ENCODE measurements at places on chromosomes 7 and 10.
A peak's percentile ranks its signal among the peaks of the same experiment; 100 is the strongest.

GRCh38 chr7:30589111-30589510 lies 5.6 kb upstream of the GARS1 start:
- DNase-seq = no peak

GRCh38 chr7:80053124-80053523 lies 81.5 kb upstream of the GNAI1 start:
- DNase-seq = no peak

- DNase-seq = no peak
These were observed 52.3 kb upstream of the DPYSL4 start for GRCh38 chr10:132134241-132135052.

- DNase-seq = no peak
These were observed 6.5 kb downstream of the AGFG2 start for GRCh38 chr7:100545360-100546128.

GRCh38 chr10:85967594-85967993 lies 399.0 kb downstream of the GRID1 start:
- DNase-seq = no peak

DNA sequence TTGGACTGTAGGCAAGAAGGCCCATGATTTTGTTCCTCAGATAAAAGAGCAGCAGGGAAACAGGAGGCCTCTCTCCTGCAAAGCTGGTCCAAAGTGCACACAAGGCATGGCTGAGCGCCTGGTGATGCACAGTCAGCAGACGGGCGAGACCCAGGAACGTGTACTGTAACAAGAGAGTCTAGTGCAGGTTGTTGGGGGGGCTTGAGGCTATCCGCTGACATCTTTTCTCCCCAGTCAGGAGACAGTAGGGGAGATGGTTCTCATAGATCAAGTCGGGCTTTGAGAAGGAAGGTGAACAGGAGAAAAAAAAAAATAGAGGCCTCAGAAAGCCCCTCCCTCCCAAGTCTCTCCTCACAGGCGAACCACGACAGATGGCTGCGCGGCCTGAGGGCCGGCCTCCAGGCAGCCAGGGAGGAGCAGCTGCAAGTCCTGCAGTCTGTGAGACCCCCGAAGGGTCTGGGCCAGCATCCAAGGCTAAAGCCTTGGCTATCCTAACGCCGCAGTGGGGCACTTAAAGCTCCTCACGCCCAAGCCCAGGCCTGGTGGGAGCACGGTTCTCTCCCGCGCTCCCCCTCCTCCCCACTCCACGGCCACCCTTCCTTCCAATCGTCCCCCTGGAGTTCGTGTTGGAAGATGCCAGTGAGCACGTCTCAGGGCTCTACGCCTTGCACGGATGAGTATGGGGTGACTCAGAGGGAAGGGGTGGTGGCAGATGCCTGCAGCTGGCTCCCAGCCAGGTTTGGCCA lies 68.3 kb downstream of the PRKAG2 start:
- no peak for DNase-seq

DNA sequence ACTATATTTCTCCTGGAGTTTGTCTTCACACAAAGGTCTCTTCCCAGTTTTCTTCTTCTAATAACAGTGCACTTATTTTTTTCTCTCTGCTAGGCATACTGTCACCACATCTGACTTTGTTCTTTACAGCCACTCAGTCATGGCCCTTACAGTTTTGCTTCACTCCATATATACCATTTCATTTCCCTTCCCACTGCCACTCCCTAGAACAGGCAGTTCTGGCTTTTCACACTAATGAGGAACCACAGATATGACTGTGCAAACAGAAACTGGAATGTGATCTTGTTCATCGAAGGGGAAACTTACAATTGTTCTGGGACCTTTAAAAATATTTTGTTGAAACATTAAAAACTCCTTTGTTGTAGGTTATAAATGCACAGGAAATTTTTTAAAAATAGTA lies 67.3 kb downstream of the EPDR1 start:
- no peak for DNase-seq

- no peak for DNase-seq
These were observed 19.7 kb upstream of the MSRB2 start for GRCh38 chr10:23075672-23076071.

- DNase-seq = no peak
These were observed 111.1 kb upstream of the FAM20C start for GRCh38 chr7:81068-81925.

GRCh38 chr7:46383605-46384004 lies 462.5 kb upstream of the IGFBP3 start:
- DNase-seq = no peak

- DNase-seq = no peak
These were observed 34.4 kb upstream of the PBLD start for GRCh38 chr10:68367121-68367520.

DNA sequence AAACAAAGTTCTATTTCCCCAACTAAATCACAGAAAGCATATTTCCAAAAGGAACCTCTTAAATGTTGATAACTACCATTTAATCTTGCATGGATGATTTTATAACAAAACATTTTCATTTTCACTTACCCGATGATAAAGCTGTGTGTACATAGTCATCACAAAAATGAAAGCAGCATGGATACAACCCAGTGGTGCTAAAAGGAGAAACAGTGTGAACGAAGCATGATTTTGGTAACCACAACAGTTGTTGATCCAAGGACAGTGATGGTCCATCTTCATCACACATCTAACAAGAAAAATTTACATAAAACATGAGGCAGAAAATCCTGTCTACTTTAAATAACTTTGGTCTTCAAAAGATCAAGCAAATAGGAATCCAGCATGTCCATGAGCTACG lies 4.7 kb downstream of the ZDHHC6 start:
- DNase-seq = no peak

- DNase-seq = no peak
These were observed 28.9 kb downstream of the RAB11FIP2 start for GRCh38 chr10:118017850-118018249.

- DNase-seq = no peak
These were observed 126.2 kb upstream of the ACBD5 start for GRCh38 chr10:27366769-27367168.

GRCh38 chr7:116671681-116672595 lies at the start of gene MET:
Gene MET (plus strand): TSS chr7:116672196. CDS start chr7:116699085, 26,889 bp downstream.
- DNase-seq = peak; percentile 83

DNA sequence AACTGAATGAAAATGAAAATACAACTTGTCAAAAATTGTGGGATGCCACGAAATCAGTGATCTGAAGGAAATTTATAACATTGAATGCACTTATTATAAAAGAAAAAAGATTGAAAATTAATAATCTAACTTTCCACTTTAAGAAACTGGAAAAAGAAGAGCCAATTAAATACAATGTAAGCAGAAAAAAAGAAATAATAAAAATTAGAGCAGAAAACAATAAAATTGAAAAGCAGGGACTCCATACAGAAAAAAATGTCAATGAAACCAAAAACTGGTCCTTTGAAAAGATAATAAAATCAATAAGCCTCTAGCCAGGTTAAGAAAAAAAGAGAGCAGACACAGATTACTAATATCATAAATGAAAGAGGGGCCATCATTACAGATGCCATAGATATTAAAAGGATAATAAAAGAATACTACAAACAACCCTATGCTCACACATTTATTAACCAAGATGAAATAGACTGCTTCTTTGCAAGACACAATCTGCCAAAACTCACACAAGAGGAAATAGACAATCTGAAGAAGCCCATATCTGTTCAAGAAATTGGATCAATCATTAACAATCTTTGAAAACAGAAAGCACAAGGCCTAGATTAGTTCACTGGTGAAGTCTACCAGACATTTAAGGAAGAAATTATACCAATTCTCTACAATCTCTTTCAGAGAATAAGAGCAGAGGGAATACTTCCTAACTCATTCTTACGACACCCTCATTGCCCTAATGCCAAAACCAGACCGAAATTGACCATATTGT lies 233.8 kb upstream of the NEBL start:
- DNase-seq = no peak

DNA sequence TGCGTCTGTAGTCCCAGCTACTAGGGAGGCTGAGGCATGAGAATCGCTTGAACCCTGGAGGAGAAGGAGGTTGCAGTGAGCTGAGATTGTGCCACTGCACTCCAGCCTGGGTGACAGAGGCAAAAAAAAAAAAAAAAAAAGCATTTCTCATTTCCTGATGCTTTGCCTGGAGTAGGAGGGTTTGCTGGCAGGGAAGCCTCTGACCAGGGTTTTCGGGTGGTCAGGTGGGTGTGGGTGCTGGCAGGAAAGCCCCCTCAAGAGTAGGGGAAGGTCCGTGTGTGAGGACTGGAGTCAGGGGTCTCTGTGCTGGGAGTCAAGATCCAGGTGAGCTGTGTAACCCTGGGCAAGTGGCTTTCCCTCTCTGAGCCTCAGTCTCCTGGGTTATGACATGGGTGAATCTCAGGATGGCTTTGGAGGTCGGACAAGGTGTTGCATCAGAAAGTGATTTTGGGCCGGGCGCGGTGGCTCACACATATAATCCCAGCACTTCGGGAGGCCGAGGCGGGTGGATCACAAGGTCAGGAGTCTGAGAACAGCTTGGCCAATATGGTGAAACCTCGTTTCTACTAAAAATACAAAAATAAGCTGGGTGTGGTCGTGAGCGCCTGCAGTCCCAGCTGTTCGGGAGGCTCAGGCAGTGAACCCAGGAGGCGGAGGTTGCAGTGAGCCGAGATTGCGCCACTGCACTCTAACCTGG lies 3.2 kb downstream of the AMZ1 start:
- no peak for DNase-seq

GRCh38 chr10:130364631-130365411 lies 228.6 kb downstream of the GLRX3 start:
- no peak for DNase-seq

DNA sequence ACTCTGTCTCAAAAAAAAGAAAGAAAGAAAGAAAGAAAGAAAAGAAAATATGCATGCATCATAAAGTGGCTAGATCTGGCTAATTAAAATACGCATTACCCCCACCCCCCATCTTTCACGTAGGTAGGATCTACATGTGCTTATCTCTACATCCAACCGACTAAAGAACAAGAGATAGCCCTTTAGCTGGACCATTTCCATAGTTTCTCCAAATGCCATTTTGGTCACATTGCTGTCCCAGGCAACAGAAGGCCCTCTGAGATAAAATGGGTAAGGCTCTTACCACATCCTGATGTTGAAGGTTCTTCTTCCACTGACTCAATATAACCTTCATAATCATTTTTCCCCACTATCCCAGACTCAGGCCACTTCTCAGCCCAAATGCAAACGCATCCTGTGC lies 31.5 kb downstream of the PIK3AP1 start:
- no peak for DNase-seq

DNA sequence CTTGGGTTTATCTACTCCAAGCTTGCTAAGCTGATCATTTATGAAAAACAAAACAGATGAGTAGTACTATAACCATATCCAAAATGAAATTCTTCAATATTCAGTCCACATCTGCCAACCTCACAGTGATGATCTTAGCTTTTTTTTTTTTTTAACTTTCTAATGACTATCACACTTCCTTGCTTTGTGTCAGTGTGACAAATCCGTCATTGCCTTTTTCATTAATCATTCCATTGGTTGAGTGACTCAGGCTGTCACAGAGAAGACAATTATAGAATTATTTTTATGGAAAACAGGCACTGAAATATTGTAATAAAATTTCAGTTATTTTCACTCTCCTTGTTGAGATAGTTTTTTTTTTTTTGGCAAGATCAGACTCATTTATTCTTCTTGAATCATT lies 70.7 kb downstream of the CPVL start:
- DNase-seq = no peak

GRCh38 chr7:123789817-123790216 lies 41.0 kb upstream of the WASL start:
- DNase-seq = no peak

GRCh38 chr10:124650263-124650662 lies 93.9 kb downstream of the FAM53B start:
- DNase-seq = no peak

DNA sequence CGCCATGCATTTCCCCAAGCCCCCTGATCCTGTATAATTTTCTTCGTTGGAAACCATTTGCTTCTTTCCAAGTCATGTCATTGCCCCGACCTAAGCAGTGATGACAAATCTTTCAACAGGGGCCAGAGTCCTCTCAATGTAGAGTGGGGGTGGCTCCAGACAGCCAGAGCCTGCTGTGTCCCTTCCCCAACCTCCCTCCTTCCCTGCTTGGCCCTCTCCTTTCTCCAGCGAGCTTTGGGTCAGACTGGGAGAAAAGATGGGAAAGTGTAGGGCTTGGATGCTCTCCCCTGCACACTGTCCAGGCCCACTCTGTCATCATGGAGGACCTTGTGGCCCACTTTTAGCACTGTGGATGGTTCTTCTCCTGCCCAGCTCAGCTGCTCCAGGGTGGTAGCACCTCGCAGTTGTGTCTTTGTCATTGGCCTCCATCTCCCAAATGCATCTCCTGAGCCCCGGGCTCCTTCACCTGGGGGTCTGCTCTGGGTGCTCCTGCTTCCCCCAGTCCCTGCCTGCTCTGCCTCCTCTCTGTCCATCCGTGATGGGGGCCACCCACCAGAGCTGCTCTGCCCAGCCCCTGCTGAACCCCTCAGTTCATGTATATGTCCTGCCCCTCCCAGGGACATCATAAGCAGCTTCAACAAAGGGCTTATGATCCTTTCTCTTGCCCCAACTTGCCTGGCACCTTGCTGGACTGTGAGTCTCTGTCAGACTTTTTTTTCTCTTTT lies 37.5 kb downstream of the BTBD16 start:
- DNase-seq = no peak

DNA sequence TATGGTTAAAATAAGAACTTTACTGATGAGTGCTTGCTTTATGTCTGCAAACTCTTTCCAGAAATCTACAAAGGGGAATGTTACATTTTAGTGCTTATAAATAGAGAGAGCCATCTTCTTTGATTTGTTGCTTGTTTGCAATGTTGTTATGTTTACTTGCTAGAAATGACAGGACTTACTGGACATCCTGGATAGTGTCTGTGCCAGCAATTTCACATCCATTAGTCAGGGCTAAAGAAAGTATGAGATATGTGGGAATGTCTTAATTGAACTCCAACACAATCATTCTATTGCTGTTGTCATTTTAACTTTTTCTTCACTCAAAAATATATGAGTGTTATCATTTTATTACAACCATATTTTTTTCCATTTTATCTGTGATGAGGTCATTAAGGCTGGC lies 453.2 kb downstream of the TNS3 start:
- no peak for DNase-seq

GRCh38 chr7:101589052-101589451 lies 40.0 kb downstream of the MYL10 start:
- no peak for DNase-seq

GRCh38 chr7:19575909-19576557 lies 132.8 kb downstream of the POLR1F start:
- DNase-seq = no peak

GRCh38 chr7:10412422-10413019 lies 561.2 kb upstream of the PHF14 start:
- DNase-seq = peak; percentile 66

DNA sequence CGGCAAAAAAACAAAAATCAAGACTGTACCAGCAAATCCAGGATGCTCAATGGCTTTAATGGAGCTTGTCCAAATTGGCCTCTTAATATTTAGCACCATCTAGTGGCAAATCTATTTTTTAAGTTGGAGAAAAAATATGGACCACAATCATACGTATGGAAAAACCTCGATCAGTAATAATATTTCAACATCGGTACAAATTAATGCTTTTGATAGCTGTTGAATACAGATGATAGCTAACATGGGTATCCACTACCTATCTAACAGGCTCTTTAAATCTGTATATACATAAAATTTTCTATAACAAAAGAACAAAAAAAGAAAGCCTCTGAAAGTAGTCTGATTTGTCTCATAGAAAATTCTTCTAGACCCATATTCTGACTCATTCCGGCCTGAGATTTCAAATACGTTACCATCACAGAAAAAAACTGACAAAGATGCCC lies 29.2 kb downstream of the COA1 start:
- peak; percentile 51 for DNase-seq

- no peak for DNase-seq
These were observed 9.0 kb downstream of the FAM204A start for GRCh38 chr10:118332948-118333710.

- DNase-seq = no peak
These were observed 54.4 kb downstream of the ARMH3 start for GRCh38 chr10:102001435-102002068.

Data from HAP-1 (cell line).